ENCODE measurements at places on chromosomes 11 and 22.

GRCh38 chr11:10387206-10388083 is 67.6 kb upstream of the AMPD3 start:
- DNase-seq: no peak

DNA sequence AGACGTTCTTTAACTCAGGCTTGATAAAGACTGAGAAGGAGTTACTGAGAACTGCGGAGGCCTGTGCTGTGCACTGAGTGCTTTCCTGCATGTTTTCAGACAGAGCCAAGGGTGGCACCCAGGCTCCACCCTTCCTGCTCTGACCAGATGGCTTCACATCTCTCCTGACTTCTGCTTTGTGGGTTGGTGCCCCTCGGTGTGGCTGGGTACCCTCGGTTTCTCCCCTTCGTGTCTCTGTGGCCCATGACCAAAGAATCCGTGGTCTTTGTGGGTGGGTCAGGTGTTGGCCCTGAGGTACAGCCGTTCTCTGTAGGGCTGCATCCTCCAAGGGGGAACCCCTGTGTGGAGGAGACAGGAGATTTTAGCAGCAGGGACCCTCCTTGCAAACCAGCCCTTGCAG is 34.3 kb downstream of the GRIK4 start:
- DNase-seq: peak; percentile 83

DNA sequence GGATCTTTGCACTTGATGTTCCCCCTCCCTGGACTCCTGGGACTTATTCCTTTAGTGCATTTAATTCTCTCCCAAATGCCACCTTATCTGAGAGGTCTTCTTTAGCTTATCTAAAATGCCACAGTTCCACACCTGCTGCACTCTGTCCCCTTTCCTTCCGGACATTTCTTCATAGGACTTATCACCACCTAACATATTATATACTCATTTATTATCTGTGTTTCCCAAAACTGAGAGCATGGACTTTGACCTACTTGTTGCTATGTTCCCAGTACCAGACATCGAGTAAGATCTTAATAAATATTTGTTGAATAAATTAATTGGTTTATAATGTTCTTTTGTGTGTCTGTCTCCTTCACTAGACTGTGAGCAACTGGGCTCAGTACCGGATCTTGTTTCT is 585.3 kb downstream of the INSC start:
- no peak for DNase-seq

- no peak for DNase-seq
Measured at GRCh38 chr11:111631666-111632039, 29.4 kb downstream of the SIK2 start.

DNA sequence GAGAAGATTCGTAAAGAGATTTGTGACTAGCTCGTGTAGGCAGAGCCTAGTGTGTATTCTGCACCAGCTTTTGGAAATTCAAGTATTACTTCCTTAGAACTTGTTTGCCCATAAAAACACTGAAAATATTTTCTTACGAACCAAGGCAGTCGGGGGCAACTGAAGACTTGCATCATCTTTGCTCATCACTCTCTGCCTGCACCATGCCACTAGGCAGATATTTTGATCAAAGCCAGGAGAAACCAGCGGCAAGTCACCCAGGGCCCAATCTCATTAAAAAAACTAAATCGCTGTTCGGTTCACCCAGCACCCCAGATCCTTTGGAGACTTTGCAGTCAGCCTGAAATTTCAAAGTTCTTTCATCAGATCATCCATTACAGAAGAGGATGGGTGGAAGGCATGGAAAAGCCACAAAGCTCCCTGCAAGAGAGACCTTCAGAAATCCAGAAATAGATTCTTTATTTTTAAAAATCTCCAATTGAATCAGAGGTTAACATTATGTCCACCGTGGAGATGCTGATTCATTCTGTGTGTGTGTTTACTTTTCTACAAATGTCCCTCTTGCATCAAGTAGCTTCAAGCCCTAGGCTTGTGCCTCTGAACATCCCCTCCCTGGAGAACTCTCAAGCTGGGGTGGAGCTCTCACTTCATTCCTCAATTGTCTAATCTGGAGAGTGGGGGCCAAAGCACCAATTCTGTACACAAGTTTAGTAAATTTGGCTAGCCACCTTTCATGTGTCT is 78.4 kb downstream of the ETS1 start:
- DNase-seq: no peak

- no peak for DNase-seq
Measured at GRCh38 chr11:16981651-16982194, 32.5 kb downstream of the PLEKHA7 start.

GRCh38 chr11:119369132-119369925 is 12.2 kb downstream of the USP2 start:
- DNase-seq: no peak

GRCh38 chr11:46452918-46453517 is 61.4 kb upstream of the CHRM4 start:
- no peak for DNase-seq

DNA sequence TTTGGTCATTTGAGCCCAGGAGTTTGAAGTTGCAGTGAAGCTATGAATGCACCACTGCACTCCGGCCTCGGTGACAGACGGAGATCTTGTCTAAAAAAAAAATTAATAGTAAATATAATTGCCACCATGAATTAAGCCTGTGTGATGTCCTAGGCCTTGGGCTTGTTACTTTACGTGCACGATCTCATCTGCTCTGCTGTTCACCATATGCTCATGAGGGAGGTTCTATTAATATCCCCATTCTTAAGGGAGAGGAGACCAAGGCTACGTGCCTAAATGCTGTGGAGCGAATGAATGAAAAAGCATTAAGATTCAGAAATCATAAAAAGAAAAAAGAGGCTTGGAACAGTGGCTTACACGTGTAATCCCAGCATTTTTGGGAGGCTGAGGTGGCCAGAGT is 2.6 kb upstream of the ATG2A start:
- DNase-seq: no peak

DNA sequence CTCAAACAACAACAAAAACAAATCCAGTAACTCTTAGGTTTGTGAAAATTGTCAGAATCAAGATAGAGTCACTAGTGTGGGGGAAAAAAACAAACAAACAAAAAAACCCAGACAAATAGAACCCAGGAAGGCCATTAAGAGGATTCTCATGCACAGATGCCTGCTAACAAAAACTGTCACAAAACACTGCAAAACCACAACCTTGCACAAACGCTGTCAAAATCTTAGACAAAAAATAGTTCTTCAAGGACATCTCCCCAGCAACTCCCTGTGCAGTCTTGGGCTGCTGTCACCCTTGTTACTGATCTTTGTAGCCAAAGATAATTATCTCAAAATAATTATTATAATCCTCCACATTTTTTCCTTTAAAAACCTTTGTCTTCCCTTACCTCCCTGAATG is 4.6 kb upstream of the ZBED5 start:
- no peak for DNase-seq

DNA sequence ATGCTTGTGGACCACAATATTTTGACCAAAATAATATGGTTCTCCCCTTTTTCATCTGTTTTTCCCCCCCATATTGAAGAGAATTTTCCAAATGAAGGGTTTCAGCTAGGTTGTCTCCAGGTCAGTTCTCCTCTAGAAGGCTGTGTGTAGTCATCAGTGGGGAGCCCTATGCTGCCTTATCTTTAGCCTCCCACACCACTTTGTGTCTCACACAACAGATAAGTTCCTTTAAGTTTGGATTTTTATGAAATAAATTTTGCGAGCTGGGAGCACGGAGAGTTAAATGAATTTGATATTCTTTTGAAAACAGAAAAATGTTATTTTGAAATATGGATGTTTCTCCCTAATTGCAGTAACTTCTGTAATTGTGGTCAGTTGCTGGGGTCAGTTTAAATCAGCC is 28.9 kb downstream of the PAX6 start:
- DNase-seq: no peak

DNA sequence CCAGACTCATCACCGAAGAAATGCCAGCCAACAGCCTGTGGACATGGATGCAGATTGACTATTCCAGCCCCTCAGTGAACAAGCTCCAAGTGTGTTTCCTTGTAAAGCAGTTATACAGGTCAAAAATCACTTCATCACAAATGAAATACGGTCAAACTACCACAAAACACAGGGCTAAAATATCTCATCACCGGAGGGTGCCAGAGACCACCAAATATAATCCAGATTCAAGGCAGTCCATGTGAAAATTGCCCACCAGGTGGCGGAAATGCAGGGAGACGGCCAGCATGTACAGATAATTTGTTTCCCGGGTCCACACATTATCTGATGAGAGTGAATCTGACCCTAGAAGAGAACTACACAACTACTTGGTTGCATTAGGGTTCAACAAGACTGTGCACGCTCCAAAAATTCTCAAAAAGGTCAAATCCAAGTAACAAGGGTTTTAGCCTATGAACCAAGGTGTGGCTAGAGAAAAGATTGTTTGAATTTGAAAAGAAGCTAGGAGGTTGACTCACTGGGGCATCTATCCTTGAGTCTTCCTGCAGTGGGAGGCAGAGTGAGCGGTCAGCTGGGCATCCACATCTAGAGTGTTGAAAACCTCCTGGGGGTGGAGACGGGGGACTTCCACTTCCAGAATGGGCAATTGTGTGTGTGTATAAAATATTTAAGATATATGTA is 71.7 kb downstream of the IGLL5 start:
- peak; percentile 47 for DNase-seq

DNA sequence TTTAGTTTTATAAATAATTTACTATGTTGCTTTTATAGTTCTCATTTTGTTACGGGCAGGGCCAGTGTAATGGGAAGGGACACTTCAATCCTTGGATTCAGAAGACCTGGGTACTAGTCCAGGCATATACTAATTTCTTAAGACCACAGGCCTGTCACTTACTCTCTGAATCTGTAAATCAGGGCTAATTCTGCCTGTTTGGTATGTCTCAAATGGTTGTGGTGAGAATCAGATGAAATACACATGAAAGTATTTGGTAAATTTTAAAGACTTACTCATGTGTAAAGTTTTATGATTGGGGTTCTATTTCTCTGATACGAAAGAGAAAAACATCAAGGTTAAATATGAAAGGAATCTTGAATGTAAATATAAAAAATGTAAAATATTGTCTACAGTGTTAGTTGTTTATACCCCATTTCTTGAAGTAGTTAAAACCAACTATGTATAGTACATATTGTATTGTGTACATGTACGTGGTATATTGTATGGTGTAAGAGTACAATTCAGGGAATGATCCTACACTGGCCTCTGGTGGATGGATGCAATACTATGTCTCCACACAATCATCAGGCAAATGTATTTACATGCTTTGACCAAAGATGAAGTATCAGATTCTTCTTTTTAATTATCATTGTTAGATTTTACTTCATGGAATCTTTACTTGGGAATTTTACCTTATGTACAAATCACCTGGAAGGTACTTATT is 24.5 kb upstream of the RAG2 start:
- DNase-seq: no peak

- DNase-seq: peak; percentile 15
Measured at GRCh38 chr11:124069429-124070401, 28.6 kb upstream of the OR10G7 start.

DNA sequence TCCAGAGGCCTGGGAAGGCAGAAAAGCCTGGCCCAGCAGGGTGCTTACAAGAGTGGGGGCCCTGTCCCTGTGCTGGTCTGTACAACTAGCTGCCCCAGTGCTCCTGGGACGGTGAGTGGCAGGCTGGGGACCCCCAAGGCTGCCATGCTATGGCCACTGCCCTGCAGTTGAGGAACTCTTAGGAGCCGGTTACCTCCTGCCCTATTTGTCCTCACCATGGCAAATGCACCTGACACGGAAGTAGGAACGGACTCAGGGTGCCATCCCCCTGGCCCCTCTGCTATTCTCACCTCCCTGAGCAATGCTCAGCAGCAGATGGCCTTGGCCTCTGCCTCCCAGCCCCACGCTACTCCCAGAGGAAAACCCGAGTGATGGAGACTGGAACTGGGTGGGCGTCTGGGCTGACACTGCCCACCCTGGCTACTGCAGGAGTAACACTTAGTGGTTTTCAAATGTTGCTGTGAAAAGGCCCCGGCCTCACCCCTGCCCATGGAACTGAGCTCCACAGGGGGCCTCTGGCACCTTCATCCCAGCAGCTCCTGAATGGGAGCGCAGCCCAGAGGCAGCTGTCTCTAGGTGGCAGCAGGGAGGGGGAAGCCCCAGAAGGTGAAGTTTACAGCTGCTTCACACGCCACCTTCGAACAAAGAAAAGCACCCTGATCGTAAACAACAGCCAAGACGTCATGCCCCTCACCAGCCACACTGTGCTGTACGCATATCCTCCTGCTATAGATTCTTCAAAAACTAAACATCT is 105.3 kb downstream of the CTTN start:
- no peak for DNase-seq

DNA sequence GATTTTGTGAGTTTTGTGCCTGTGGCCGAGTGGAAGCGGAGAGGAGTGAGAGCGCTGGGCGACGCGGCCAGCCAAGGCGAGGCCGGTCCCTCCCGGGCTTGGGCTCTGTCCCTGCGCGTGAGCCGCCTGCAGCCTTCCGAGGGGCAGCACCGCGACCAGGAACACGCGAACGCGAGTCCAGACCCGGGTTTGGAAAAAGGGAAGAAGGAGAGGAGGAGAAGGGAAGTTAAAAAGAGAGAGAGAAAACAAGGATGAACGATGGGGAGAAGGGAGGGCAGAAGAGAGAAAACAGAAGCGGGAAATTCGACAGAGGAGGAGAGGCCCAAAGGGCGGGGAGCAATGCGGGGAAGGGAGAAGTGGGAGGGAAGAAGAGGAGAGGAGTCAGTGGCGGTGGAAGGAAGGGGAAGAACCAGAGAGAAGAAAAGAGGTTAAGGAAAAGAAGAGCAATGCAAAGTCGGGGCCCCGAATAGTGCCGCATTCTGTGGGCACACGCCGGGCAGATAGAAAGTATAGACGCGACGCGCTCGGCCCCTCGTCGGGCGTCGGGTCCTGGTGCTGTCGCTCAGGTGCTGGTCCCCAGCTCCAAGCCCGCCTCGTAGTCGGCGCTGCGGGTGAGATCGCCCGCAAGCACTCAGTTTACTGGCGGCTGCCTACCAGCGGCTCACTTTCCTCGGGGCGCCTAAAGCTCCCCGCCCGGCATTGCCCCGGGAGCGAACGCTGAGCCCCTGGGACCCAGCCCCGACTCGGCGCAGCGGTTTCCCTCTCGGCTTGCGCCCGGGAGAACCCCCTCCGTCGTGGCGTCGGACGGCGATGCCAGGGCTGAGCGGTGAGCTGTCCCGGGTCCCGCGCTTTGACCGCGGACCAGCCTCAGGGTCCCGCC is 2.8 kb upstream of the BARX2 start:
- DNase-seq: no peak

- DNase-seq: no peak
Measured at GRCh38 chr22:35154937-35155387, 89.0 kb downstream of the ISX start.

DNA sequence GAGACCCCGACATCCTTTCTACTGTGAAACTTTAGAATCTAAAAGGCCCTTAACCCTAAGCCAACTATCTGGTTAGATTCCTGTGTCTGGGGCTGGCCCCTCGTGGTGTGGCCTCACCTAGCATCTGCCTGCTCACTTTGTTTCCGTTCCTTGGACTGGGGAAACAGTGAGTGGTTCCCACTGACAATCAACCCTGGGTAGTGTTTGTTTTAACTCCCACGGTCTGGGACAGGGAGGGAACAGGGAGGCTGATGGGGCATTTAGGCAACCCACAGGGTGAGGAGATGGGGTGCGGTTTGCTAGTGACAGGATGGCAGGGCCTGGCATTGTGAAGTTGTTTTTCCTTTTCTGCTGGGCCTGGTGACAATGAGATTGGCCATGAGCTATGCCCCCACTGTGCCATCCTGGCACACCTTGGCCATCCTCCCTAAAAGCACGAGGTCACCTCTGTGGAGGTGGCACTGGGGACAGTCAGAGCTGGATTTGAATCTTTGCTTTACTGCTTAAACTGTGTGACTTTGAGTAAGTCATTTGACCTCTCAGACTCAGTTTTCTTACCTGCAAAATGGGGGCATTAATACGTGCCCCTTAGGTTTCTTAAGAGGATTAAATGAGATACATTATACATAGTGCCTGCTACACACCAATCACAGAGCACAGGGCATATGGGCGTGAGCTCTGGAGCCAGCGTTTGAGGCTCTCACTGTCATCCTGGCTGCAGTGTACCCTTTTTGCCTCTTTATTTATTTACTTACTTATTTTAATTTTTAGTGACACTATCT is 31.4 kb downstream of the CHRDL2 start:
- no peak for DNase-seq
